Activated CD4-positive, CD25-positive, alpha-beta regulatory T cell treated with anti-CD3 and anti-CD28 coated beads, Interleukin-2, amount 50 U/mL, for 24 hours (primary cell): ENCODE measurements at places on chromosomes 12 and 14.
A peak's percentile ranks its signal among the peaks of the same experiment; 100 is the strongest.

DNA sequence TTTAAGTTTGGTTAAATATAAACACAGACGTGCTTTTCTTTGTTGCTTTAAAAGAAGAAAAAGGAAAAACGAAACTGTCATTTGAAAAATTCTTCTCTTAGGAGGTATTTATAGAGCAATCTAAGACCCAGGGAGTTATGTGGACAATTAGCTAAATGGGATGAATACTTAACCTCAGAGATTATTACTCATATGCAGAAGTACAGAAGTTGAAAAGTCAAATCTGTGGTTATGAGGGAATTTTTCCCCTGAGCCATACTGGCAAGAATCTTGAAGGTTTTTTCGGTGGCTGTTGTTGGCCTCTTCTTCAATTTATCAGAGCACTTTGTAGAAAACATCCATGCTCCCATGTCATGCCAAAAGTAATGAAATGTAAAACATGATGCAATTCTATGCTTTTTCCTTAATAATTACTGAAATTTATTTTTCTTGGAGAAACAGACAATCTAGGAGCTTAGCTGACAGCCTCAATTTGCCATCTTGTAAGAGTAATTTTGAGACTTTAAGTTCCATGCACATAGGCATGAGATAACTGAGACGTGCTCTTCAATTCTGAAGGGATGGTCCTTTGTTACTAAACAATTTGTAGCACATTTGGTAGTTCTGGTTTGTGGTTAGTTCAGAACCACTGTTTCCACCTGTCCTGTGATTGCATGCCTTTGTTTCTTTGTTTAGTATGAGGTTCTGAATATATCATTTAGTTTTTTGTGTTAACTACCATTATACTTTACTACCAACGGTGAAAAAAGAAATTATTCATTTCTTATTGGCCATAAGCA lies 126.6 kb downstream of the BCAT1 start:
- ATAC-seq, result peak; percentile 75

DNA sequence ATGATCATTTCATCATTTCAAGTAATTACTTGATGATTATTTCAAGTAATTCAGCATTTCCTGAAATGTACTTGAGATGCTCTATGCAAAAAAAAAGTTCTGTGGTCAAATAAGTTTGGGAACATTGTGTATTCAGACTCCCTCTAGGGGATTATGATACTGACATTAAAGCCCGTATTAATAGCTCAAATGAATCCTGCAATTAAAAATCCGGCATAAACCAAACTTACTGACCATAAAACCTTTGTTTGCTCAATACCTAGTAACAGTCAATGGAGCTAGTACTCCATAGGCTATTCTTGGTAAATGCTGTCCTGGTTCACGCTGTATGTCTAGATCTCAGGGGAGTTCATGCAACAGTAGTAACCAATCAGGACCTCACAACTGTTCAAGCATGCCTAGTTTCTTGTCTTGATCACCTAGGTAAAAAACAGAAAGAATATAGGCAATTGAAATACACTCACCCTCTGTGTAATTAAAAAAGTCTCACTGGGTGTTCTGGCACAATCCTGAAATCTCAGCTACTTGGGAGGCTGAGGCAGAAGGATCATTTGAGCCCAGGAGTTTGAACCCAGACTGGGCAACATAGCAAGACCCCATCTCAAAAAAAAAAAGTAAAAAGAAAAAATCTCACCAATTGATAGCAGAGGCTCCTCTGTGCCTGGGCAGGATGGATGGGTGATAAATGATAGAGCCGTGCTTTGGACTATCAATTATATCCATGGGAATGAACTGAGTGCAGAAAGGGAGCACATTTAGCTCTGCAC lies 14.1 kb downstream of the ALDH1L2 start:
- no peak for ATAC-seq

DNA sequence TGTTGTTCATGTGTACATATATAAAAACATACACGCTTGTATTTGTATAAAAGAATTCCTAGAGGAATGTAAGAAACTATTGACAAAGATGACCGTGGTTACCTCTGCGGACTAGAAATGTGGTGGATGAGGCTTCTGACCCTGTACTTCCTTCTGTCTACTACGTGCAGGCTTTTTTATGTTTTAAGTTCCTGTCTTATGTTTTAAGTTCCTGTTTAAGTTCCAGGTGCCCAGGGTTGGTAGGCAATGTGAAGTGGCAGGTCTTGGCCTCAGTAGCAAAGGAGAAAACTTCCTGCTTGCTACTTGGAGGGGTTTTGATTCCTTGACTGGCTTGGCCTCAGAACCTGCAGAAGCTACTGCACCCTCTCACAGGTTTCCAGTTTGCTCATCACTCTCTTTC lies 11.6 kb downstream of the POMT2 start:
- ATAC-seq, result no peak

GRCh38 chr14:83419420-83419819 lies 1885.8 kb upstream of the SEL1L start:
- no peak for ATAC-seq

GRCh38 chr12:89328151-89329030 lies 23.9 kb downstream of the DUSP6 start:
- no peak for ATAC-seq

GRCh38 chr14:35285168-35286002 lies 6.8 kb upstream of the PSMA6 start:
- peak; percentile 67 for ATAC-seq

- ATAC-seq, result no peak
Measured at GRCh38 chr14:48983351-48983888, 602.8 kb downstream of the RPS29 start.

GRCh38 chr14:100443603-100444002 lies 120.5 kb downstream of the SLC25A47 start:
- ATAC-seq, result no peak

GRCh38 chr14:72513965-72514659 lies 379.8 kb downstream of the DPF3 start:
- ATAC-seq, result no peak

DNA sequence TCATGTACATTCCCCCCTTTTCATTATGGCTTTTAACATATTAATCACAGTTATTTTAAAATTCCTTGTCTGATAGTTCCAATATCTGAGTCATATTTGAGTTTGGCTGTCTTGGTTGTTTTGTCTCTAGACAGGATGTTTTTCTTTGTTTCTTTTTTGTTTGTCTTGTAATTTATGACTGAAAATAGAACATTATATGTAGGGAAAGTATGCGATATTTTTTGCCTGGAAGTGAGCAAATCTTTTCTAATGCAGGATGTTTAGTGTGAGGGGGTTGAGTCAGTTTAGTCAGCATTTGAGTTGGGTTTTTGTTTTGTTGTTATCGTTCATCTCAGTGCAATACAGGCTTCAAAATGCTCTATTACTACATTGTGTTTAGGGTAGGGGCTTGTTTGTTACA lies 239.7 kb downstream of the SNAPC1 start:
- no peak for ATAC-seq

GRCh38 chr14:52690983-52691760 lies 4.2 kb downstream of the ERO1A start:
- no peak for ATAC-seq

GRCh38 chr12:21888276-21888863 lies 52.9 kb downstream of the ABCC9 start:
- no peak for ATAC-seq

DNA sequence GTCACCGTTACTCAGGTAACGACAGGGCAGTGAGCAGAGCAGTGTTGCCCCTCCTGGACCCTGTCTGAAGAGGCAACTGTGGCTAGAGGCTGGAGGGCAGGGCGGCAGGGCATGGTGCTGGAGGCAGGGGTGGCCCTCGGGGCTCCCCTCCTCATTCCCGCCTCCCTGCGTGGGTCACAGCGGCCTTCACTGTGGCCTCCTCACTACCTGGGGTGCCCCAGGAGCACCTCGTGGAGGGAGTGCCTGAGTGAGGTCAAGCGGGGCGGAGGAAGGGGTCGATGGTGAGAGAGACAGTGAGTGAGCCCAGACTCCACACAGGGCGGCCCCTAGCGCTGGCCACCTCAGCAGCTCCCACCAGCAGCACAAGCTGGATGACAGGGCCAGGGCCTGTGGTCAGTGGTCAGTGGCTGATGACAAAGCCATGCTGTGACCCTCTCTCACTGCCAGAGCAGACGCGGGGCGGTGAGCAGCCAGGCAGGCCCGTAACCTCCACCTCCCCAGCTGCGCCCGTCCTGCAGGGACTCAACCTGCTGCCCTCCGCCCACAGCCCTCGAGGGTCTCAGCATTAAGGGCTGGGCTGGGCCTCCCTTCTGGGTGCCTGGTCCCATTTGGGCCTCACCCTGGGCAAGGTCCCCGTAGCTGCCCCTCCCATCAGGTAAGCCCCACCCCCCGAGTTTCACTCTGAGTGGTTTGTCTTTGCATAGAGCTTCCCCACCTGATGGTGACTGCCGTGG lies 17.8 kb downstream of the GPR132 start:
- ATAC-seq, result no peak

- no peak for ATAC-seq
Measured at GRCh38 chr14:68730811-68731425, 61.9 kb downstream of the ZFP36L1 start.

GRCh38 chr12:49043856-49044258 lies 16.7 kb downstream of the KMT2D start:
- ATAC-seq, result peak; percentile 83

- no peak for ATAC-seq
Measured at GRCh38 chr12:104204690-104205480, 10.7 kb upstream of the TXNRD1 start.
